ENCODE measurements at places on chromosomes 5 and 9.

DNA sequence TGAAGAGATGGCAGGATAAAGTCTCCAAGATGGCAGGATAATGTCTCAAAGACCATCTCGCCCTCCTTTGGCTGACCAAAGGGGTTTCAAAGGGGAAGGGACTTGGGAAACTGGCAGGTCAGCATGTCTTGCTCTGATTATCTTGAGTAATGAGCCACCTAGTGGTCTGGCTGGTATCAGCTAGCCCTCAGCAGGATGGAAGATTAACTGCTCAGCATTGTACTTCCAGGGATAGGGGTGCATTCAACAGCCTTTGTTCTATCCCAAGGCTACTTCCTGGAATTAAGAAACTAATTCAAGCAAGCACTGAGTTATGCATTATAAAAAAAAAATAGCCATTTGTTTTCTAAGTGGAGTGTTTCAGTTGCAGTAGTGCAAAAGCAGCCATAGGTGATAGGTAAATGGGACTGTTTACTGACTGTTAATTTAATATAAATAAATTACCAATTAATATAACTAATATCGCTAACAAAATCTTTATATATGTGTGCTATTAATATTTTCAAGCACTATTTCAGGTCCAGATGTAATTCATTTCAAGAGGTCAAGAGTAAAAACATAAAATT lies 555.5 kb downstream of the CDH9 start:
- peak; percentile 75 for DNase-seq

DNA sequence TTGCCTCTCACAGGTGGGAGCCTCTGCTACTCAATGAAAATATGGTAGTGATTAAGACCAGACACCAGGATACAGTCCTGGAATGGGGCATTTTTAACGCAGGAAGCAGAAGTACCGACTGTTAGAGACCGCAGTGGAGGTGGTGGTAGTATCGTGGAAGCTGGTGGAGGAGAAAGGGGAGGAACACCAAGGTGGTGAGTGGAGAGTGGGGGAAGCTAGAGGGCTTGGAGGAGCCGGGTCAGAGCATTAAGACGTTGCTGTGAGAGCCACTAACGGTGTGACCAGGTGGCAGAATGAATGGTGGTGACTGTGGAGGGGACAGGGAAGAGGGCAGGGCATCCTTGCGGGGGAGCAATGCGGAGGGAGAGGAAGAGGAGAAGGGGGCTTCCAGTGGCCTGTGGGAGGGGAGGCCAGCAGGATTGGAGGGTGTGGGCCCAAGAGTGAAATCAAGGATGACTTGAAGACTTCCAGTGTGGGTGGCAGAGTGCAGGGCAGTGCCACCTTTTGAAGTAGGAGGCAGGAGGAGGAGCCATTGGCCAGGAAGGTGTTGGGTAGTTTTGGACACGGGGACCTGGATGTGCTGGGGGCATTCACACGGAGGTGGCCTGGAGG lies 1.6 kb upstream of the UBAC1 start:
- DNase-seq, result no peak

DNA sequence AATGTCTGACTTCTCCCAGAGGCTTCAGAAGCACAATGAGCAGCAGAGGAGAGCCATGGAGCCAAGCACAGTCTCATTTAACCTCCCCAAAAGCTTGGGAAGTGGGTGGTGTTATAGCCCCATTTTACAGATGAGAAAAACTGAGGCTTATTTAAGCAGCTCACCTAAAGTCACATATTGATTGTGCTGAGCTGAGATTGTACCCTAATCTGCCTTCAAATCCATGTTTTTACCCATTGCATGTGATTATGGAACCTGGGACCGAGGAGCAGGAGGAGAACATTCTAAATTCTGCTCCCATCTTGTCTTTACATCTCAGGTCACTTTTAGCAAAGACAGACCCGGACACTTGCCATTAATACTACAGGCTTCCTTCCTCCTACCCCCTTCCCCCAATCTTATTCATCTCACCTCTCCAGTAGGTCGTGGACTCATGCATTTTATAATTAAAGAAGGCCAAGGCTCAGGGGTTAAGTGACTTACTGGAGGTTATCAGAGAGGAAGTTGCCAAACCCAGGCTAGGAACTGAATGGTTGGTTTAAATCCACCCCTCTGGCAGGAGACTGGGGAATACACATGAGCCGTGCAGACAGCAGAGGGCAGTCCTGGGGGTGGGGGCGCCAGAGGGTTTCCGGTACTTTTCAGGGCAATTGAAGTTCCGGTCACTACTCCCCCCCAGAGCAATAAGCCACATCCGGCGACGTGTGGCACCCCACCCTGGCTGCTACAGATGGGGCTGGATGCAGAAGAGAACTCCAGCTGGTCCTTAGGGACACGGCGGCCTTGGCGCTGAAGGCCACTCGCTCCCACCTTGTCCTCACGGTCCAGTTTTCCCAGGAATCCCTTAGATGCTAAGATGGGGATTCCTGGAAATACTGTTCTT lies 51.0 kb upstream of the IL17B start:
- DNase-seq, result peak; percentile 49

- DNase-seq, result no peak
These were observed 148.7 kb downstream of the RFK start for GRCh38 chr9:76245518-76245917.

GRCh38 chr5:6565492-6565891 lies 67.4 kb downstream of the NSUN2 start:
- DNase-seq, result no peak

DNA sequence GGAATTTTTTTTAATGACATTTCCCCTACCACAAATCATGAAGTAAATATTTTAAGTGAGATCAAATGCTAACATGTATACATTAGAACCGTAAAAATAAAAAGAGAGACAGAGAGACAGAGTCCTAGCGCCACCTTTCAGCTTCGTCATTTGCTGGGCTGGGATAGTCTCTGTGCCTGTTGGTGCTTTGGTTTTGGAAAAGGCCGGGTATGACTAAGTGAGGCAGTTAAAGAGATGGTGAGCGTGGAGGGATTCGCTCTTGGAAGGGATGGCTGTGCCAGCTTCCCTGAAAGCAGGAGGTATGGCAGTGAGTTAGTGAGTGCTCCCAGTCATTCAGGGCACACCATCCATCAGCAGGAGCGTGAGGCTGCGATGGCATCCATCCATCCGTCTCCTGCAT lies 729.6 kb upstream of the WWC1 start:
- DNase-seq, result no peak

- no peak for DNase-seq
These were observed 5.2 kb upstream of the SPINK4 start for GRCh38 chr9:33234511-33235467.

All from WERI-Rb-1 (cell line).